ENCODE measurements at places on chromosomes 16 and 17.

GRCh38 chr16:23148513-23149266, 562 bp downstream of the USP31 start:
- DNase-seq: peak; percentile 49

GRCh38 chr17:51423421-51424160, 163.2 kb downstream of the UTP18 start:
- DNase-seq: no peak

DNA sequence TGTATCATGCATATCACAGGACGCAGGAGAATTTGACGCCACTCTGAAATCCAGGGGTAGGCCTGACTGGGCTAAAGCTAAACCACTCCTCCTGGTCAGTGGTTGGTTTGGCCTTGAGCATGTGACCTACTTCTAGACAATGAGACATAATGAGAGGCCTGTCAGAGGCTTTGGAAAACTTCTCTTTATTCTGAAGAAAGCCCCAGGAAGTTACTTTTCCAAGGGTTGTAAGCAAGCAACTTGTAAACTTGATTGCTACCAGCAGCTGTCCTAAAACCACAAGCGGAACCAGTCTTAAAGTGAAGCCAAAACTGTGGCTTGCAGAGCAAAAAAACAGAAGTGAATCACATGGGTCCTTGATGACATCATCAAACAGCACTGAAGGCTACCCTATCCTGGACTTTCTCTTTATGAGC, 138.2 kb upstream of the COX10 start:
- DNase-seq: peak; percentile 79

GRCh38 chr17:81923302-81924260, 4.0 kb downstream of the MAFG start:
- DNase-seq: no peak

DNA sequence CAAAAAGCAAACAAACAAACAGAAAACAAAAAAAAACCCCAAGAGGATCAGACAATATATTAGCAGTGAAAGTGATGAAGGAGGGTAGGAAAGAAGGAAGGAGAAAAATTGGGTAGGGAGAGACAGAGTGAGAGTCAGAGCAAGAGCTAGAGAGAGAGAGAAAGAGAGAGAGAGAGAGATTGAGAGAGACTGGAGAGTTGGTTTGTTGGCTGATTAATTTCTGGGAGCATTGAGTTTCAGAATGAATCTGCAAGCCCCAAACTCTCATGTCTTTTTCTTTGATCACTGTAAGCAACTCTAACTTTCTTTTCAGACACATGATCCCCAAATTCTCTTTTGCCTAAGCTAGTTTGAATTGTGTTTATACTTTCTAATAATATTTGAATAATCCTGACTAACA, 388.1 kb downstream of the SHISA9 start:
- no peak for DNase-seq

DNA sequence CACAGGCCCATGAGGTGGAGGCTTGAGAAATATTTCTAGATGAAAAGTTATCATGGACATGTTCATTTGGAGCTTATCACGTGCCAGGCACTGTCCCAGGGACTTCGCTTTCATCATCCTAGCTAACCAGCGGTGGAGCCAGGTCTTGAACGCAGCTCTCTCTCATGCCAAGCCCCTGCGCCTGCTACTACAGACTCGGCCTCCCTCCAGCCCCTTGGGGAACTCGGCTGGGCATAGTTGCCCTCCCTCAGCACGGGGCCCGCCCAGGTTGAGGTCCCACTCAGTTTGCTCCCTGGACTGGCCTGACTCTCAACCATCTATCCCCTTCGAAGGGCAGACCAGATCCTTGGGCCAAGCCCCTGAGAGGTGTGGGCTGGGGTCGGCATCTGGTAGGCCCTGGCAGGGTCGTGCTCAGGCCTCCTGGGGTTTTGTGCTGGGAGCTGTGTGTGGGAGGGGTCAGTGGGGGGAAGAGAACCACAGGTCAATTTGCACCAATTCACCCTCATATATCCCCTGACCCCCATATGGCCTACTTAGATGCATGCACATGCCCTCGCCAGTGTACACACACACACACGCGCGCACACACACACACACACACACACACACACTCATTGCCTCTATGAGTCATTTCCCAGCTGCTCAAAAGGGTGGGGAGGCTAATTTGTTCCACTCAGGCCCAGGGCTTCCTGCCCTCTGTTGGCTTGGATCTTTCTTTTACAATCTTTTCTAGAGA, 12.1 kb upstream of the SCN4A start:
- peak; percentile 72 for DNase-seq
